Right lobe of liver (tissue), 6 donors: ENCODE measurements at places on chromosomes 6 and 20. TPM values are rescaled to one million over a fixed set of nuclear protein-coding genes. Genes with fewer than 3 reads are reported as not detected.

DNA sequence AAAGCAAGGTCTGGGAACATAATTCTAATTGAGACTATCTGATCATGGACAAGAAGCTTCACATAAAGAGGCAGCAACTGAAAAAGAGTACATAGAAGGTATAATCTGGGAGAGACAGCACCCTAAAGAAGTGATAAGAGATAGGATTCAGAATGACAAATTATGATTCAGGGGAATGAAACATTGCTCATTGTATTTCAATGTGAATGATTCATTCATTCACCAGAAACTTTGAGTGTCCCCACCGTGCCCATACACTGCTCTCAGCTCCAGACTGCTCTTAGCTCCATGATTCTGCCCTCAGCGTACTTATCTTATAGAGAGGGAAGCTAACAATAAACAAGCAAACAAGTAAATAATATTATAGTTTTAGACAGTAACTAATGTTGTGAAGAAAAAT, 329.3 kb upstream of the IRAK1BP1 start:
- no peak for DNase-seq

Gene B3GALT4
- 1.5 TPM for total RNA-seq

DNA sequence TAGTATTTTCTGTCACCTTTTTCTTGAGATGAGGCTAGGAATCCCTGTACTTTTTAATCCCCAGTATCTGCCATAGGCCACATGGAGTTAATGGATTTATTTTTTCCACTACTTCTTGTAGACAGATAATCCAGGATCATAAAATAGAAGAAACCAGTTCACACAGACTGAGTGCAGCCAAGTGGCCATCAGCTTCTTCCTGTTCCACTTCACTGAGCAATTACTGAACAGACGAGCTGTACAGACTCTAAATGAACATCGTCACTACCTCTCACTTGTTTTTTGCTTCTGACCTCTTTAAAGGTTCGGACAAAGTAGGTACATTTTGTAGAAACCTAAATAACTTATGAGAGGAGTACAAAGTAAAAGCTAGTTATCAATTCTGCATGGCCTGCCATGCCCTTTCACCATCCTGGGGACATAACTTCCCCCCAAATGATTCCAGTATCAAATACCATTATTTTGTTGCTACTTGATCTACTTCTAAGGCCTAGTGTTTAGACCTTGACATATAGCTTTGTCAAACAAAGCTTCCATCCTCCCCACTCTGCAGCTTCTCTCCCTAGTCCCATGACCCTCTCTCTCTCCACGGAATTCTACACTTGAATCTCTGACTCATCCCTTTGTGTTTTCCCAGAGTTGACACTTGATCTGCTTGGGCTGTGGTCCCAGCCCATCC, 34.4 kb upstream of the ARHGAP18 start:
- DNase-seq, result no peak

Gene RBM38
- 16.9 TPM for total RNA-seq

GRCh38 chr20:16027686-16028085, 545.6 kb downstream of the KIF16B start:
- DNase-seq, result no peak

GRCh38 chr6:147054871-147055270, 149.3 kb upstream of the STXBP5 start:
- no peak for DNase-seq

DNA sequence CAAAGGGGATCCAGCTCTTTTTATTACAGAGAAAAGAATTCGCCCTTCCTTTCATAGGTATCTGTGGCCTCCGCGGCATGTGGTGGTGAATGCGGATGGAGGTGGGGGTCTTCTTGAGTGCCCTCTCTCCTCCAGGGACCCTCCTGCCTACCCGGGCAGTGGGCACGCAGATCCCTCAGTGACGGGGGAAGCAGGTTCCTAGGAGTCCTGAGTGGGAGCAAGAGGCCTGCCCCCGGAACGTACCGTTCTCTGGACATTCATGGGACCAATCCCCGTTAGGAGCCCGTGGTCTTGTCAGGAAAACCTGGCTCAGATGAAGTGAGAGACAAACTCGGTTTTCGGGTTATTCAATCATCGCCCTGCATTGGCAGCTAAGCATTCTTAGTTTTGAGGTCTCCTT, 56.4 kb downstream of the SMOC2 start:
- no peak for DNase-seq

Gene TNFRSF6B
- total RNA-seq, result not detected
